ENCODE measurements at places on chromosomes 7 and 10.
A peak's percentile ranks its signal among the peaks of the same experiment; 100 is the strongest.

DNA sequence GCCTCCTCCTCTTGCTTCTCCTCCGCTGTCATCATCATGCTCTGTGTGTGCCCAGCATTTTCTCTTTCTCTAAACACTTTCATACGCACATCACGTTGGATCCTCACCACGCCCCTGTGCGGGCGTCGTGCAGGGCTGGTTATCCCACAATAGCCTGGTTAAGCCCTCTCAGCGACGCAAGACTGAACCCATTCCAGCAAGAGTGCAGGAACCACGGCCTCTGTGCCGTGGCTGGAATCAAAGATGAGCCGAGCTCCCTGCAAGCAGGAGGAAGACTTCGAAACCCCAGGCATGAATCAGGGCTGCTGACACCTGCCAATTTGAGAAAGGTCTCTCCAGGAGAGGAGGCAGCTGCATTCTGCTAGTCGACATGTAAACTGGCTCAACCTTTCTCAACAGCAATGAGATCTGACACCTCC is 74.8 kb upstream of the FOXK1 start:
- no peak for DNase-seq

DNA sequence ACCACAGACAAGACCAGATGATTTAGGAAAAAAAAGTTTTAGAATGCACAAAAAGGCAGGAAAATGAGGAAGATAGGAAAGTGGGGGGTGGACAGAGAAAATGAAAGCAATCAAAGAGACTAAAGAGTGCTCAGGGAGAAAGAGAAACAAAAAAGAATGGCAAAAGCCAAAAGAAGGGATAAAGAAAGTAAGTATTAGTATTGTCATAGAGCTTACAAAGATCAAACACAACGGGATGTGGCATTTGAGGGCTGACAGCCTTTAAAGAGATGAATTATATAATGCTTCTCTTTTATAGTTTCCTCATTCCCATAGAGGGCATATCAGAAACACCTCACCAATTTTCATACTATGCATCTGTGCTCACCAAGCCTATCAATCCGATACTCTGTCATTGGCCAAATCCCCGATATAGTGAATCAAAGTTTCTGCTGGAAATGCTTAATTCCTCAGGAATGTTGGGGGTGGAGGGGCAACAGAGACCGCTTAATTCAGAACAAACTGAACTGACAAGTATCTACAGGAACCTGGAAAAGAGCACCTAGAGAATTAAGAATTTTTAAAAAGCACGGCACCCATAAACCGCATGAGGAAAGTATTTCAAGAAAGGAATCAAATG is 2.7 kb downstream of the COG5 start:
- no peak for DNase-seq

DNA sequence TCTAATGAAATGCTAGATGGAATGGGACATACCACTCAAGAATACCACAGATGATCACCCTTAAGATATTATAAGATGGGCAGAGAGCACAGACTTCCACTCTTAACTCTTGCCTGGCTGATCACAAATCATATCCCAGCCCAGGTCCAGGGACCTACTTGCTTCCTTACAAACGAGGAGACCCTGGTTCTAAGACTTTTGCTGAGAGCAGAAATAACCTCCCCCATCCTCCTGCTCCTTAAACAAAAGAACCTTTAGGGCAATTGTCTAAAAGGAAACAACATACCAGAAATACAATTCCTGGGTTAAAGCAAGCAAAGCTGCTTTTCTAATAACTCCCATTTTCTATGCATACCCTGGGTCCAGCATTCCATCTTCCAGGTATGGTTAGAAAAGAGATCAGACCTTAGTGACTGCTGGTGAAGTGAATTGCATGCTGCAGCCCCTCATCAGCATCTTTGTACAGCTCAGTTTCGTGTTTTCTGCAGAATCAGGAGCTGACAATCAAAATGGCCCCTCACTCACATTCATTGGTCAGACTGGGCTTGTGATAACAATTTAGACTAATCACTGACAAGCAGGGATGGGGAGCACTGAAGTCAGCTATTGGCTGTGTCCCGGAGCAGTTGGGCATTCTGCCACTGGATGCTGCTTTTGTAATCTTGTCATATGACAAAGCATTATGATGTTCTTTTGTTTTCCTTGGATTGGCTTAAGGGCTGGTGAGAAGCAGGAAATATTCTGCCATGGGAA is 14.6 kb downstream of the IFIT3 start:
- no peak for DNase-seq

GRCh38 chr7:4066626-4067475 is 615.2 kb upstream of the FOXK1 start:
- DNase-seq = no peak

GRCh38 chr10:119119400-119119799 is 15.5 kb downstream of the DENND10 start:
- DNase-seq = no peak

- DNase-seq = peak; percentile 88
These were observed 832 bp downstream of the XRCC2 start for GRCh38 chr7:152674860-152675758.

DNA sequence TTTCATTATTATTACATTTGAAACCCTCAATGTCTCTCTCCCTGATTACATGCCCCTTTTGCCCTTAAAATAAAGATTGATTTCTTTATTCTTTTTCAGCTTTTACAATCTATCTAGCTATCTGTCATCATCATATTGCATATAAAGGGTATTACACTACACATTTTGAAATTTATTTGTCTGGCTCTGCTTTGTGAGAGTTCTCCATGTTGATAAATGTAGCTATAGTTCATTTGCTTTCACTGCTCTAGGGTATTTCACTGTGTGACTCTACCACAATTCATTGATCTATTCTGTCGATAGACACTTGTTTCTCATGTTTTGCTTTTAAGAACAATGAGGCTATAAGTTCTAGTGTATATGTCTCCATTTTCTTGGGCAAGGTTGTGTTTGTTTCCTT is 25.6 kb downstream of the CDK1 start:
- DNase-seq = no peak

DNA sequence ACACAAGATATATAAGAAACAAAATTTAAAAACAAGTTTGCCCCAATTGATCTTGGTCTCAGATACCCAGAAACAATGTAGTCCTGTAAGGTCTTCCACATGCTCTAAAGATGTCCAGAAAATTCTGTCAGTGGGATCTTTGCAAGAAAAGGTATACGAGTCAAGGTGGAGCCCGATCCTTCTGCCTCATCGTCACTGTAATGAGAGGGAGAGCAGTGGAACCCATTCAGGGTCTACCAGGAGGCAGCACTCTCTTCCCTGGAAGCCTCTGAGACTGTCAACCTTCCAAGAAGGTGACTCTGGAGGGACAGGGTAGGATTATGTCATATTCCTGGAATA is 112.8 kb downstream of the JCAD start:
- DNase-seq = no peak

DNA sequence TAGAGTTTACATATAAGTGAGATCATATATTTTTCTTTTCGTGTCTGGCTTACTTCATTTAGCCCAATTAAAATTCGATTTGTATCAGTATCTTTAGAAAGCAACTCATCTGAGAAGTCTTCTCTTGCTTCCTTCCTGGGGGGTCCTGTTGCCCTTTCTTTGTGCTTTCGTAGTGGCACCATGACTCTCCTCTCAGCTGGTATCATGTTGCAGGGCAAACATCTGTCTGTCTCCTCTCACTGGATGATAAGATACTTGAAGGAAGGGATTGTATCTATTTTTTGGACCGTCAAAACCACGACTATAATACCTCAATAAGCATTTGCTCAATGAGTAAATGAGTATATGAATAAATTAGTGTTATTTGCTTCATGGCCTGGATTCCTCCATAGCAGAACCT is 382.5 kb upstream of the SORCS1 start:
- DNase-seq = no peak

DNA sequence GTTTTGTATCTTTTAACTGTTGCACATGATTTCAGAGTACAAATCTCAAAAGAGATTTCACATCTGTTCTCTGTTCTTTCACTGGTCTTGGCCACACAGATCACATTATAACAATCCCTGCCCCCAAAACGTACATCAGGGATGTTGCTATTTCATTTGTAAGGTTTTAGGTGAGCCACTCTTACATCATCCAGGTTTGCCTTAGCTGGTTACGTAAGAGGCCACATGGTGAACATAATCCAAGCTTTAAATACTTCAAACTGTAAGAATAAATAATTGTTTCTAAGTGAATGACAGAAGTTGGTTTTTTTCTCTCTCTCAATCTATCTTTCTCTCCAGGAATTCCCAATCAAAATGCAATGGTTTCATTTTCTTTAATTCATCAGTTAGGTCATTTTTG is 245.9 kb upstream of the HGF start:
- peak; percentile 12 for DNase-seq

DNA sequence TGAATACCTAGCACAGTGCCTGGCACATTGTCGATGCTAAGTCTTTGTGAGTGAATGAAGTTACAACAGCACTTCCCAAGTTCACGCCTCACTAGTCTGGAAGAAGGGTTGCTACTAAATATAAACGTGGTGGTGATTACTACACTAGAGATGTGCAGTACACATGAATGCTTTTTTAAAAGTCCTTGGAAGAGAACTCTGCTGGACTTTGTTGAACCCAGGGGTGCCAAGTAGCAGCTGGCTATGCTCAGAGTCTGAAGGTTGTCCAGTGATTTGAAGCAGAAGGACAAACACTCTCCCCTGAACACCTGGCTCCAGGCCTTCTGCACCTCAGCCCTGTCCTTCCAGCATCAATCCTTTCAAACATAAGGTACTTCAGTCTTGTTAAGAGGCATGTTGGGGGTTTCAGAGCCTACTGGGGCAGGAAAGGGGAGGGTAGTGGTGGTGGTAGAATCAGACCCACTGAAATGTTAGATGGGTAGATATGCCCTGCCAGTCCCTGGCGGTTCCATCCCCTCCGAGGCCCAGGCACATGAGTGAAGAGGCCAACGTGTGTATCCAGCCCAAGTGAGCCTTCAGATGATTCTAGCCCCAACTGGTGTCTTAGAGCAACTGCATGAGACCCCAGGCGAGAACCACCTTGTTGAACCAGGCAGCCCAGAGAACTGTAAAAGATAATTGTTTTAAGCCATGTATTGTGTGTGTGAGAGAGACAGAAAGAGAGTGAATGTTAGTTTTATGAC is 94.4 kb downstream of the TAX1BP1 start:
- DNase-seq = no peak

- no peak for DNase-seq
These were observed 5.6 kb downstream of the ABI1 start for GRCh38 chr10:26855186-26855585.

GRCh38 chr7:71974611-71975010 is 437.5 kb downstream of the CALN1 start:
- no peak for DNase-seq

GRCh38 chr10:96352582-96352981 is 6.2 kb downstream of the OPALIN start:
- no peak for DNase-seq

- DNase-seq = no peak
These were observed 174.2 kb upstream of the NPVF start for GRCh38 chr7:25402532-25402931.

- DNase-seq = no peak
These were observed 542.7 kb downstream of the LRMDA start for GRCh38 chr10:75974080-75974479.

DNA sequence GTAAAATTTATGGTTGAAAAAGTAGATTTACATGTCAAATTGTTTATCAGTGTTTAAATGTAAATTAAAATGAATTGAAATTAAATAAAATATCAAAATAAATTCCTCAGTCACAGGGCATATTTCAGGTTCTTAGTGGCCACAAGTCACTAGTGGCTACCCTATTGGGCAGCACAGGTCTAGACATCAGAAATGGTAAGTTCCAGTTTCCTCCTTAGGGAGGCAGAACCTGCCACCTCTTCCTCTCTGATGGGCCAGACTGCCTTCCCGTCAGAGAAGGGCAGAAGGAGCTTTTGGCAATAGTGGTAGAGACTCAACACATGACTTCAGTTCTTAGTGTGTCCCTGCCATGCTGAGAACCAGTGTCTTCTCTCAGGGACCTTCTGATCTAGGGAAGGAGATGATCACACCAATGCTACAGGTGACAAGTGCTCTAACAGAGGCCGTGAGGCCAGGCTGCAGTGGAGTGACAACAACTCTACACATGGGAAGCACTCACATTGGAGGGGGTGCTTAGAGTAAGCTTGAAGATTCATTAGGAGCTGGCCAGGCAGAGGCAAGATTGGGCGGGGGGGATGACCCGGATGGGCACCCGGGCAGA is 14.4 kb upstream of the PCBD1 start:
- no peak for DNase-seq

GRCh38 chr10:43801140-43801539 is 152.5 kb upstream of the ZNF32 start:
- DNase-seq = no peak

DNA sequence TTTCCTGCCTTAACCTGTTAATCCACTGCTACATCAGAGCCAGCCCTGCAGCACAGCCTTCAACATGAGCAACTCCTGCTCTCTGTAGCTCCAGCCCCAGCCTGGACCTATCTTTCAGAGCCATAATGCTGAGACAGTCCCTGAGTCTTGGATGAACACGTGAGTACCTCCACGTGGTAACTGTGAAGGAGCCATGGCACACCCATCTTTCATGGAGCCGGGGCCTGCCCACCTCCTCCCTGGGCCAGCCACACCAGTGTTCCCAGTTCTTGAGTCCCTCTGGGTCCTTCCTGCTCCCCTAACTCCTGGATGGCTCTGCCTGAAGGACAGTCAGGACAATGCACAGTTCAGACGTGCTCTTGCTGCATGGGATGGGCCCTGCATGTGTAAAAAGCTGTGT is 107.1 kb downstream of the TEX36 start:
- DNase-seq = no peak

GRCh38 chr10:71204746-71205145 is 7.6 kb upstream of the UNC5B start:
- no peak for DNase-seq

- no peak for DNase-seq
These were observed 9.5 kb upstream of the KAZALD1 start for GRCh38 chr10:101052285-101052684.

- DNase-seq = no peak
These were observed 26.8 kb downstream of the GOT1 start for GRCh38 chr10:99403674-99404073.

DNA sequence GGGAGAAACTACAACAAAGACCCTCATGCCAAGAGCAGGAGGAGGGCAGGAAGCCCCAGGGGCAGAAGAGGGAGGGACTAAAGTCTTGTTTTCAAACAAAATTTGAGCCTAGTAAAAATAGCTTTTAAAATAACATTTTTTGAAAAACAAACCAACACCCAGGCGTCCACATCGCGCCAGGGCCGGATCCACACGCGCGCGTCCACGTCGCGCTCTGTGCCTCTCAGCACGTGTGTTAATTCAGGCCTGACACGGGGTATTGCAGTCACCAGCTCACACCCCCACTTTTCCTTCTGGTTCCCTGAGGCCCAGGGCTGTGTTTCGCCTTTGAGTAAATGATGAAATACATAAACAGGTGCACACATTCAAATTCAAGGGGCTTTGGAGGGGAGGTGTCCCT is 196.2 kb downstream of the TCERG1L start:
- DNase-seq = no peak

GRCh38 chr10:74282151-74282847 is 131.3 kb downstream of the ADK start:
- DNase-seq = no peak

- DNase-seq = no peak
These were observed 197.6 kb upstream of the FZD1 start for GRCh38 chr7:91066627-91067026.

GRCh38 chr7:111516612-111517011 is 45.7 kb downstream of the IMMP2L start:
- no peak for DNase-seq
